ENCODE measurements at places on chromosomes 12 and 14.

- DNase-seq = no peak
These were observed 701.8 kb downstream of the TMTC2 start for GRCh38 chr12:83388551-83388950.

GRCh38 chr12:31245822-31246469 is 80.0 kb downstream of the SINHCAF start:
- DNase-seq = no peak

GRCh38 chr12:52703878-52704277 is 554 bp upstream of the KRT77 start:
- DNase-seq = no peak

- no peak for DNase-seq
These were observed 13.8 kb upstream of the NELL2 start for GRCh38 chr12:44889926-44890325.
